ENCODE measurements at places on chromosomes 13 and 19.

DNA sequence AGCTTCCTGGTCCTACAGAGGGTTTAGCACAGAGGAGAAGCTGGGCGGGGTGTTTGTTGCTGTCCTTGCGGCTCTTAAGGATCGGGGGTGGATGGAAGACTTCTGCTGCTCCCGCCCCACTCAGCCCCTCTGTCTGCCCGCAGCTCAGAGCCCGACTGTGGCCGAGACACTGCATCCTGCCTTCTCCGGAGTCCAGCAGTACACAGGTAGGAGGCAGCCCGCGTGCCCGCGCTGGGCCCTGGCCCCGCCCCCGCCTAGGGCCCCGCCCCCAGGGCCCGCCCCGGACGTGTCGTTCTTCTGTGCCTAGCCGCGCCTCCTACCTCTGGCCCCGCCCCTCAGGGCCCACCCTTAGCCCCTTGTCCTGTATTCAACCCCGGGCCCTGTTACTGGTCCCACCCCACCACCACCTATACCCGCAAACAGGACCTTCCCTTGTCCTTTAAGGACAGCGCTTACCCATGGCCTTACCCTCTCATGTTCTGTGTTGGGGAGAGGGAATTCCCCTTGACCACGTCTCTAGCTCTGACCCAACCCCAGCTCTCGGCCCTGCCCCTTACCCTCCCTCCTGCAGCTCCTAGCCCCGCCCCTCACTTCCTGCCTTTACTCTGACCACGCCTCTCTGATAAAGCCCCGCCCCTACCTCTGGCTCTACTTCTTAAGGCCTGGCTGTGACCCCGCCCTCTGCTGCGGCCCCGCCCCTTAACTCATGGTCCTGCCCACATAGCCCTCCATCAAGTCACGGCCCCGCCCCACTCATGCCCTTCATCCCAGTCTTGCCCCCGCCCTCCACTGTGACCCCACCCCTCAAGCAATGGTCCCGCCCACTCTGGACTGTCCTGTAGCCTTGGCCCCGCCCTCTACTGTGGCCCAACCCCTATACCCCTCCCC is 60.5 kb downstream of the CELF5 start:
- DNase-seq = peak; percentile 13

DNA sequence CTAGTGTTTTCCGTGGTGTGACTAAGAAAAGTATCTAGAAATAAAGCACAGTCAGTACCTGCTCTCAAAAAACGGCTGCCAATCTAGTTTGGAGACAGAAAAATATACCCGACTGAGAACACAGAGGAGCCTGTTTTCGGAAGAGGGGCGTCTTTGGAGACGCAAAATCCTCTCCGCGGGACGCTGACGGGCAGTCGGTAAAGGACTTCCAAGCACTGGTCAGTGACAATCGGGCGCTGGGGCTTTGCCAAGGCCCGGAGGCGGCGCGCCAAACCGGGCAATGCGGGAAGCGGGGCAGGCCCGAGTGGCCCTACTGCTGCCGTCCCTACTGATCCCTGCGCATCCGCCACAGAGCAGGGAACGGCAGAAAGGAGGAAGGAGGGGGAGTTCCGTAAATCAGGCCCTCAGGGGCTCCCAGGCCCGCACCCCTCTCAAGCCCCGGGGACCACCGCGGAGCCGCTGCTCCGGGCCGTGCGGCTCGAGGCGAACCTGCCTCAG is 588 bp upstream of the DPY19L3 start:
- DNase-seq = no peak

- DNase-seq = no peak
Observed at GRCh38 chr13:26656919-26657318, 99.4 kb downstream of the WASF3 start.

DNA sequence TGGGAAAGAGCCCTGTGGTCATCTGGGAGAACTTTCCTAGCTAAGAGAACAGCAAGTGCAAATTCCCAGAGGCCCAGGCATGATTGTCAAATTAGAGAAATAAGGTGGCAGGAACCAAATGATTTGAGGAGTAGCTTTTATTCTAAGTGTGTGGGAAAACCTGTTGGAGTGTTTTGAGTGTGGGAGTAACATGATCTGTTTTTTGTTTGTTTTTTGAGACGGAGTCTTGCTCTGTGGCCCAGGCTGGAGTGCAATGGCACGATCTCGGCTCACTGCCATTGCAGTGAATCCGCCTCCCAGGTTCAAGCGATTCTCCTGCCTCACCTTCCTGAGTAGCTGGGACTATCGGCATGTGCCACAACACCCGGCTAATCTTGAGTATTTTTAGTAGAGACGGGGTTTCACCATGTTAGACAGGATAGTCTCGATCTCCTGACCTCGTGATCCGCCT is 2.4 kb downstream of the SAE1 start:
- no peak for DNase-seq

GRCh38 chr13:108070491-108070890 is 144.8 kb downstream of the LIG4 start:
- no peak for DNase-seq

GRCh38 chr19:1261798-1262622 is 7.1 kb upstream of the CIRBP start:
- no peak for DNase-seq

GRCh38 chr19:48633148-48634035 is 3.8 kb downstream of the DBP start:
- DNase-seq = no peak

GRCh38 chr13:74414458-74414857 is 280.3 kb upstream of the KLF12 start:
- DNase-seq = no peak

DNA sequence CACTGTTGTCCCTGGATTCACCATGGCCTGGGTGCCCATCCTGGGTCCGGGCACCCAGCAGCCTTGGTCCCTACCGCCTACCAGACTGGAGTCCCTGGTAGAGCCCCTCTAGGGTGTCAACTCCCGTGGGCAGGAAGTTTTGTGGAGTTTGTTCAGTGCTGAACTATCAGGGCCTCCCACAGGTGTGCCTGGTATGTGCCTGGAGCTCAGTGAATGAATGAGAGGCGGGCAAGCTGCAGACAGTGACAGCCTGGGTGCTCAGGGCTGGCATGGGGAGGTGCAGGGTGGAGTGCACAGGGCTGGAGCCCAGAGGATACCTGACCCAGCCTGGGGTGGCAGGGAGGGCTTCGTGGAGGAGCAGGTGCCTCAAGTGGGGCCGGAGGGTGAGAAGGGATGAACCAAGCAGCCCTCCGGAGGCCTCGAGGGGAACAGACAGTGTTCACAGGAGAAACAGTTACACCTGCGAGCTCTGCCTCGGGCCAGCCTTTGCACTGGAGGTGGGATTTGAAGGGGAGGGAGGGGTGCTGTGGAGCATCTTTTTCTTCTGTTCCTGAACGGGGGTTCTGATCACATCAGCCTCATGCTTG is 29.6 kb downstream of the PAK4 start:
- DNase-seq = no peak

- DNase-seq = no peak
Observed at GRCh38 chr13:28147495-28147894, 9.2 kb downstream of the PAN3 start.

DNA sequence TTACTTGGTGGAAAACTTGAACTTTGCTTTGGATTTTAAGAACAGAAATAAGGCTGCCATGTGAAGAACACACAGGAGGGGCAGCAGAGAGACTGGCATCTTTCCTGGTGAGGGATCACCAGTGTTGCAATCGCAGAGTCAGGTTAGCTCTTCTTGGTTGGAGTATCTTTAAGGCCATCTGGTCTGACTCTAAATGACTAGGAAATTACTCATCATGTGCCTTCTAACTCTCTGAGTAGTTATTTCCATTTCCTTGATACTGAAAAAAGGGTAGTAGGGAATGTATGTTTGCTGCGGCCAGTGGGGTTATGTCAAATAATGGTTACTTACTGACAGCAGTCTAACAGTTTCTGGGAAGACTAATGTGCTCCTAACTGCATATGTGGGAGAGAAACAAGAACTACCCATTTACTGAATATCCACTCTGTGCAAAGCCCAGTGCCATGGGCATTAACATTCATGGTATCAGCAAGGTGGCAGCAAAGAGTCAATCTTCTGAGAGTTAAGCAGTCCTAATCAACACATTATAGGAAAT is 122.1 kb downstream of the COG6 start:
- DNase-seq = peak; percentile 66

GRCh38 chr13:112250788-112251445 is 125.2 kb upstream of the SPACA7 start:
- DNase-seq = no peak

DNA sequence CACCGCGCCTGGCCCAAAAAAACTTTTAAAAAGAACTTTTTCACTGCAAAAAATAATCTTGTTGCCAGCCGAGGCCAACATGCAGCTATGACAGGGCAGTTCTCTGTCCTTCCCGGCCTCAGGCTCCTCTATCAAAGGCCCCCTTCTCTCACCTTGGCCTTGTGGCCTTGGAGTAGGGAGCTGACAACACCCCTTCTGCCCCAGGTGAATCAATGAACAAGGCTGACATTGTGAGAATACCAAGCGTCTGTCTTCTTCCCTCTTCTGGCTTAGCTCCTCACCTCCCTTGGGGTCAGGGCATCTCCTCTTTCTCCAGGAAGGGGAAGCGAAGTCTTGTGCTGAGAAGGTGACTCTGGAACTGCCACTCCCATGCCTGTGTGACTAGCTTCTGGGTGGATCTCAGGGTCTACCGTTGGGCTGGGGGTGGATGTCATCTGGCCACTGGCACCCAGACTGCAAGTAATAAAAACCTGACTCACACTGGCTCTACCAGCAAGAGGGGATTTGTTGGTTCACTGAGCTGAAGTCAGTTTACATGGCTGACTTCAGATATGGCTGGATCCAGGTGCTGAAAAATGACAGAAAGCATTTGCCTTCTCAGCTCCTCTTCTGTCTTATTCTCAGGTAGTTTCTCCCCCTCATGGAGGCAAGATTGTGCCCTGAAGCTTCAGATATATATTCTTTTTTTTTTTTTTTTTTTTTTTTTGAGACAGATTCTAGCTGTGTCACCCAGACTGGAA is 6.3 kb downstream of the C19orf38 start:
- DNase-seq = no peak

DNA sequence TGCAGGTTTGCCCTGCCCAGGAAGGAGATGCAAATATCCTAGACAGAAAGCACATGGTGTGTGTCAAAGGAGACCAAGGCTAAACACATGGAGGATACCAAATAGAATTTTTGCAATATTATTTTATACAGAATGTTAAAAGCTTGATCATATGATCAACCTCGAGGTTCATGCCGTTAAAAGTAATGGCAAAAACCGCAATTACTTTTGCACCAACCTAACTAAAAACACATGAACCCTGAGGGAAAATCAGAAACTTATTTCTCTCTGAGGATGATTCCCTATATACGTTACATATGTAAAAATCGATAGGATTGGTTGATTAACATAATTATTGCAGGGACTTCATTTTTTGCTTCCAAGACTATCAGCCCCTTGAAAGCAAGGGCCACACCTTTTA is 88.1 kb downstream of the MZT1 start:
- no peak for DNase-seq

DNA sequence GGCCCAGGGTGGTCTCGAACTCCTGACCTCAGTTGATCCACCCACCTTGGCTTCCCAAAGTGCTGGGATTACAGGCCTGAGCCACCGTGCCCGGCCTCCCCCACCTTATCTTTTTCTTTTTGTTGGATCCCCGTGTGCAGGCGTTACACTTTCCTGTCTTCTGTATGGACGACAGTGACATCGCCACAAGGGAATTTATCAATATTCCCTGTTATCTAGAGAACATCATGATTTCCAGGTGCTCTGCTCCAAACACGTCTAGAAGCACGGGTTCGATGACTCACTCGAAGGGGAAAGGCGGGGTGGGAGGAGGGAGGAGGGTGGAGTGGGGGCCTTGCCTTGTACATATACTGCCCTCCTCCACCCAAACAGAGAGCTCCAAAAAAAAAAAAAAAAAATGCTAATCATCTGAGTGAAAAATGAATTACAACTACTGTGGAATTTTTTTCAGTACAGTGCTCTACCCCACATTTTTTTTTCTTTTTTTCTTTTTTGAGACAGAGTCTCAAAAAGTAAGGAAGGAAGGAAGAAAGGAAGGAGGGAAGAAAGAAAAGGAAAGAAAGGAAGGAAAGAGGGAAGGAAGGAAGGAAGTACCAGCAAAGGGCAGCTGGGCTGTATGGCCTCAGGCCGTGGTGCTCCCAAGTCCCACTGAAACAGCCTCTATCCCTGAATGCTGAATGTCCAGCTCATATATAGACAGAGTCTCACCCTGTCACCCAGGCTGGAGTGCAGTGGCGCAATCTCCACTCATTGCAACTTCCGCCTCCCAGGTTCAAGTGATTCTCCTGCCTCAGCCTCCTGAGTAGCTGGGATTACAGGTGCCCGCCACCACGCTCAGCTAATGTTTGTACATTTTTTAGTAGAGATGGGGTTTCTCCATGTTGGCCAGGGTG is 36.8 kb downstream of the INSR start:
- peak; percentile 36 for DNase-seq

DNA sequence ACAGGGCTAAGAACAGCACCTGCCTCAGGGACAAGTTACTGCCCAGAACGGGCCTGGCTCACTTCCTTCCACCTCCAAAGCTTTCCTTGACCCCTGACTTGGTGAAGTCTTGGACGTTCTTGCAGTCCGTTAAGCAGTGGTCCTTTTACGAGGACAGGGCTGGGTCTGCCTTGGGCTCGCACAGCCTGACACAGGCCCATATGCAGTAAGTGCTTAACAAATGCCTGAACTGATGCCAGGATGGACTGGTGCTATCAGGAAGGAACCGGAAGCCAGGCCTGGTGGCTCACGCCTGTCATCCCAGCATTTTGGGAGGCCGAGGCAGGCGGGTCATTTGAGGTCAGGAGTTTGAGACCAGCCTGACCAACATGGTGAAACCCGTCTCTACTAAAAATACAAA is 1.8 kb upstream of the PLK5 start:
- no peak for DNase-seq

DNA sequence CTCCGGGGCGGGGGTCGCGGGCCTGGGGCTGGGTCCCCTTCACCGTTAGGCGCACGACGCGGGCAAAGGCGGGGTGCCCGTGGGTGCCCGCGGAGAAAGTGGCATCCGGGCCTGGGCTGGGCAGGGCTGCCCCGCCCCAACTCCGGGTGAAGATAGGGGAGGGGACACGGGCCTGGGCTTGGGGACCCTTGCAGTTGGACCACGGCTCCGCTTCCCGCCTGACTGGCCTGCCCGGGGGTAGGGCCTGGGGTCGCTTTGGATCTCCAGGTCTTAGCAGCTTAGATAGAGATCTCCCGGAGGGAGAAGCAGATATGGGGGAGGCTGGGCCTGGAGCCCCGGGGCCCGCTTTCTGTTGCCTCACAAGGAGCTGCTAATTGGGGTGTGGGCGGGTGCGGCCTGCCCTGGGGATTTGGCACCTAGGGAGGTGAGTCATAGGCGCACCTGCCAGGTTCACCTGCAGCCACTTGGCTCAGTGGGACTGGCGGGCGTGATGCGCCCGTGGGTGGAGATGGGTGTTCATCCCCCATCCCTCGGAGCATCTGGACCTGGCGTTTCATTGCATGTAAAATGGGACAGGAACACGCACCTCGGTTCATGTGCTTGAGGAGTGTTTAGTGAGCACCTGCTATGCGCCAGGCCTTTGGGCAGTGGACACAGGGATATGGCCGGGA is 585 bp downstream of the MAP1S start:
- no peak for DNase-seq

GRCh38 chr13:80618781-80619180 is 277.9 kb upstream of the SPRY2 start:
- DNase-seq = no peak

DNA sequence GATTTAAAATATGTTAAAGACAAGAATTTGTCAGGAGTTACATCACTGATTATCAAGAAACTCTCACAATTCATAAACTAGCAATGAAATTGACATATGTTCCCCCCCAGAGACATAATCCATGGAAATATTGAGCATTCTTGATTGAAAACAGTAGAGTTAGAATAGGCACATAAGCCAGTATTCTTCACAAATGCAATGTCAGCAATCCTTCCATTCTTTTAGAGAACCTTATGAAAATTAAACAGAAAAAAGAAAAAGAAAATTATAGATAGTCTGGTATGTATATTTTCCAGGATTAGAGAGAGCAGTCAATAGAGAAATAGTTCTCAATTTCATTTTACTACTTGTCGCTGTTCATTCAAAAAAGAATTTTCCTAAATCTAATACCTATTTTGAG is 458.4 kb downstream of the EFNB2 start:
- no peak for DNase-seq
